ENCODE measurements at places on chromosomes 3 and 15.

GRCh38 chr15:29611057-29611456, 211.2 kb downstream of the TJP1 start:
- DNase-seq: no peak

DNA sequence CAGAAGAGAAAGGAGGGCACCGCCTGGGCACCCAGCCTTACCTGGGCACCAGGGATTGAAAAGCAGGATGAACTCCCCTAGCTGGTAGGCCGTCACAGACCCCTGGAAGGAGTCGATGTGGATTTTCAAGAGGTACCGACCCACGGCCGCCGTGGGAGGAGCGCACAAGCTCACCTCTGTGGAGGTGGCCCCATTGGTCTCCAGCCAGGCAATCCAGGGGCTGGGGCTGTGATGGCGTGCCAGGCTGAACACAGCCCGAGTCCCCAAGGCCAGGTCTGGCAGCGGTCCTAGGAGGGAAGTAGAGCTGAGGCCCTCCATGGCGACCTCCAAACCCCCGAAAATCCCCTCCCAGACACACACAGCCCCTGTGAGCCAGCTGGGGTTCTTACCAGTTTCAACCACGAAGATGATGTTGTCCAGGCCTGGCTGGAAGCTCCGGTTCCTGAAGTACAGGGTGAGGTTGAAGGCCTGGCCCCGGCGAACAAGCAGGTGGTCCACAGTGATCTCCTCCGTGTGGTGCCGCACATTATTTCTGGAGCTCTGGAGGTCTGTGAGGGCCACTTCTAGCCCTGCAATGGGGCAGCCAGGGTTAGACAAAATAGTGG, 6.6 kb downstream of the TGM5 start:
- no peak for DNase-seq

DNA sequence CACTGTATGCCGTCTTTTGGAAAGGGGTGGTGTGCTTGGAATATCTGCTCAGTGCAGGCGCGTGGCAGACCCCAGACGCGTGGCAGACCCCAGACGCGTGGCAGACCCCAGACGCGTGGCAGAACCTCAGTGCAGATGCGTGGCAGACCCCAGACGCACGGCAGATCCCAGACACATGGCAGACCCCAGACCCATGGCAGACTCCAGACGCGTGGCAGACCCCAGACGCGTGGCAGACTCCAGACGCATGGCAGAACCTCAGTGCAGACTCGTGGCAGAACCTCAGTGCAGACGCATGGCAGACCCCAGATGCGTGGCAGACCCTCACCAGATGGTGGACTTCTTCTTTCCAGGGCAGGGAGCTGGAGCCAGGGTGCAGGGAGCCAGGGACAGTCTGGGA, 637 bp upstream of the MUC4 start:
- DNase-seq: no peak

DNA sequence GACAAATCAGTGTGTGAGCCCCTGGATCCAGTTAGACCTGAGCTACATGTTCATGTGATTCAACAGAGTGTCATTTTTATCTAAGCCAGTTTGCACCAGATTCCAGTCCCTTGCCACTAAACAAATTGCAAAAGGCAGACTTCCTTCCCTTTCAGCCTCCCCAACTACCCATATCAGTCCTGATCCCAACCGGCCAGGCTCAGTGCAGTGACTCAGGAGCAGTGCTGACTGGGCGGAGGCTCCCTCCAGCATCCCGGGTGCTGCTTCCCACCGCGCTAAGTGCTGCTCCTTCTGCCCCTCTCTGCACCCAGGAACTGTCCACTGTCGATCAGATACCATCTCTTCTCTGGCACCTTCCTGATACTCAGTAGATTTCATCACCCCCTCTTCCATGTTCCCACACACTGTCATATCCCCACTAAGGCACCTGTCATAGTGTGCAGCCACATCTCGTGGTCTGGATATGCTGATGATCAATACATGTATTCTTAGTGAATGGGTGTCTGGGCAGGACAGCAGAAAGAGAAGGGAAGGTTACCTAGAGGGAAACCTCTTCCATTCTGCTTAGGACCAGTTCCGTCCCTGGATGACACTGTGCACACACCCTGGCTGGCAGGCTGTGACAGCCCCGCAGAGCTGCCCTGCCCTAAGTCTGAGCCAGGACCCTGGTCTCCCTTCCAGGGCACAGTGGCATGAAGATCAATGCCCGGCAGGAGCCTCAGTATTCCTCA, 108.8 kb upstream of the RAD18 start:
- DNase-seq: no peak

- DNase-seq: no peak
These were observed 21.5 kb downstream of the ALCAM start for GRCh38 chr3:105388176-105388575.

- peak; percentile 45 for DNase-seq
These were observed 67.8 kb upstream of the IGF1R start for GRCh38 chr15:98580572-98580971.

- DNase-seq: no peak
These were observed 8.7 kb downstream of the MME start for GRCh38 chr3:155088706-155089345.

DNA sequence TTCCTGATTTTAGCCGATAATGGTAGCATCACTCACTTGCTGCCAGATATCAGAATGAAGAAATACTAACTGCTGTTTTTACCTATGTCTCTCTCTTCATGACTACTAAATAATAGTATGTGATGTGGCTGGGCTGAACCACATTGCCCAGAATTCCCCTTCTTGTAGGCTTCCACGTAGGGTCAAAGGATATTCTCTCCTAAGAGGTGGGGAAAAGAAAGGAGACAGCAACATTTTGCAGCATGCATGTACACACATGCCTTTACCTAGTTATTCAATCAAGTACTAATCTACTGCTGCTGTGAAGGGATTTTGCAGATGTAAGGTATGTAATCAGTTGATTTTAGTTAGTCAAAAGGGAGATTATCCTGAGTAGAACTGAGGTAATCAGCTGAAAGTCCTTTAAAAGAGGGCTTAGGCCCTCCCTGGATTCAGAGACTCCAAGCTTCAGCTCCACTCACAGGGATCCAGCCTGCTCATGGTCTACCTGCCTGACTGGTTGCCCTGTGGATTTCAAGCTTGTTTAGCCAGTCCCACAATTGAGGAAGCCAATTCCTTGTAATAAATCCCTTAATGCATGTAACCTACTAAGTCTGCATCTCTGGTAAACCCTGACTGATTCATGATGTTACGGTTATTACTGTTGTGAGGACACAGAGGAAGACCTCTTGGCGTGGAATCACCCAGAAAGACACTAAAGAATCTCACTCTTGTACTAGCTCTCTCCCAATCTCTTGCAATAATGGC, 20.4 kb downstream of the PLD1 start:
- no peak for DNase-seq

DNA sequence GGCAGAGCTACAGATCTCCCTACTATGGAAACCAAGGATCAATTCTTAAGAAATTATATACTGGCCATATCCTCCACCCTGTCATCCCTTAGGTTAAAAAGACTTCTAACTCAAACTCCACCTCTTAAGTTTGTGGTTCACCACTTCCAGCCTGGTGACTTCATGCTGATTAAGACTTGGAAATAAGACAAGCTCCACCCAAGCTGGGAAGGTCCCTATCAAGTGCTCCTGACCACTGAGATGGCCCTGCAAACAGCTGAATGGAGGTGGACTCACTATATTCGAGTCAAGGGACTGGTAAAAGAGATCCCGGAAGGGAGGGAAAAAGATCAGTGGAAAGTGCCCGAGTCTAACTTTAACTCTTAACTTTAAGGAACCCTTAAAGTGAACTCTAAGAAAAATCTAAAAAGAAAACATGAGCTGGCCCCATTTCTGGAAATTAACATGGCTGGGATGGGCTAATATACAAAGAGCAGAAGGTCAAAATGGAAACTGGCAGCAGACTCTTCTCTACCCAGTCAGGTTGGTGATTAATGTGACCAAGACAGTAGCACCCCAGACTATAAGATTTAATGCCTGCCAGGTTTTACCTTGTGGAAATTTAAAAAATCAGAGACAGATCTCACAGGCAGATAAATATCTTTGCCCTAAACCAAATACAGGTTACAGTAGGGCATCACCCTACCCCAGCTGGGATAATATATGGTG, 43.9 kb downstream of the PPCDC start:
- no peak for DNase-seq

- DNase-seq: no peak
These were observed 29.6 kb downstream of the RPL22L1 start for GRCh38 chr3:170840291-170840859.

- no peak for DNase-seq
These were observed 354.5 kb upstream of the TPRG1 start for GRCh38 chr3:188817103-188817934.

GRCh38 chr3:119436977-119437376, 26.4 kb downstream of the TMEM39A start:
- no peak for DNase-seq

DNA sequence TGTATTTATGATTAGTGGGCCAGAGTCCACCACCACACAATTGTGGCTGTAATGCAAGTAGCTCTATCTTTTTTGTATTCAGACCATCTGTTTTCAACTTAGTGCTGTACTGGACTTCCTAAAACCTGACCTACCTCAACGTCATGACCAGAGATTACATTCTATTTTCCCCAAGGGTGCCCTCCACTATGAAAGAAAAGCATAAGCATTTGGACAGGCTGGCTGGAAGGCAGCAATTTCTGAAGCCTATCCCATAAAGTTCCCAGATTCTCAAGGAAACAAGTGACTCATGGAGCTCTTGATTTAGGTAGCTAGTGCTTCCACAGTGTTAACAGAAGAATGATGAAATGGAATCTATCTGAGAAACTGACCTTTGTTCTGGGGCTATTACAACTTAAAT, 75.8 kb downstream of the COL8A1 start:
- no peak for DNase-seq

DNA sequence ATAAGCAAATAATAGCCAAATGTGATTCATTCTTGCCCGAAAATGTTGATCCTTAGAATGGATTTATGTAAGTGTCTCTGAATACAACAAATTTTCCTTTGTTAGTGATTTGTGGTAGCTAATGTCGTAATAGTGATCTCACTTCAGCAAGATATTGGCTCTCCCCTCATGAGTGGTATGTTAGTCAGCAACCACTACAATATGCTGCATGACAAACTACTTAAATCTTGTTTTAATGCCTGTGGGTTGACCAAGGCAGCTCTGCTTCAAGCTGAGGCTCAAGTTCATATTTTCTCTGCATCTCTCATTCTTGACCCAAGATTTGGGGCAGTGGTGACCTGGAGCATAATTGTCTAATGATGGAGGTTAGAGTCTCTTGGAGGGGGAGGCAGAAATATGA, 49.8 kb upstream of the GALNT15 start:
- no peak for DNase-seq

DNA sequence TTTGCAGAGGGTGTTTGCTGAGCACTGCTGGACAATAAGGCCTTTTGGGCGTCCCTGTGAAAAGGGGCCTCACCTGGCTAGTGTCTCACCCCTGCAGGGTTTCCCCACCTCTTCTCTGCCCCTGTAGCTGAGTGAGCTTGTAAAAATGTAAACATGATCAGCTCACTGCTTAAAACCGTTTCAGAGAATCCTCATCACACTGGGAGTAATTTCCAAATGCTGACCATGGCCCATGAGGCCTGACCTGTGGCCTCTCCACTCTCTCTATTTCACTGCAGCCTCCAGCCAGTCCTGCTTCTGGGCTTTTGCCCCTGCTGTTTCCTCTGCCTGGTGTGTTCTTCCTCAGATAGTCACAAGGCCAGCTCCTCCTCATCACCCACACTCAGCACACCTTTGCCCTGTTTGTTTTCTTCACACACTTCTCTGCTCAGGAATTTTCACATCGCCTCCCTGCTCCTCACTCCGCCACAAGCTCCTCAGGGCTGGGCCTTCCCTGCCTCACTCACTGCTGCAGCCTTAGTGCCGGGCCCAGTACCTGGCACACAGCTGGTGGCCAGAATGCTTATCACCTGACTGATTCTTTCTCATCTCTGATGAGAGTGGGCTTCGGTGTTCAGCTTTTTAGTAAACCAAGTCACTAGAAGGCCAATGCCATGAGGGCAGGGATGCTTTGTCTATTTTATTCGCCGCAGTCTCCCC, 79.3 kb upstream of the SEC13 start:
- no peak for DNase-seq

DNA sequence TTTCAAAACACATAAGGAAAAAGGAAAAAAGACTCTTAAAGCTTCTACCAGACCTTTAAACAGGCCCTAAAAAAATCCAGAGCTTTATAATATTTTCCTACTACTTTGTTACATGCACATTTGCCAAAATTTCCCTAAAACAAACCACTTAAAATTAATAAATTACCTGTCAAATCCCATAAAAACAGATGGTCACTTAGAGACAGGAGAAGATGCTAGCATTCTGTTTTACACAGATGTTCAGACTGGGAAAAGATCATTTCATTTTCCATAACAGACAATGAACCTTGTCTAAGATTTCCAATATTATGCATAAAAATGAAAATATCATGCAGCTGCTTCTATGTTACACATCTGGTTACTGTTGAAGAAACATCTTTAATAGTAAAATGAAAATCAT, 66.6 kb downstream of the SUCLG2 start:
- no peak for DNase-seq

- DNase-seq: no peak
These were observed 367.2 kb downstream of the CNTN4 start for GRCh38 chr3:2465842-2466241.

Data from right lung (tissue), 10 donors.